ENCODE measurements at places on chromosomes 3 and 15.

- no peak for DNase-seq
Measured at GRCh38 chr15:67823314-67824196, 1.8 kb upstream of the SKOR1 start.

DNA sequence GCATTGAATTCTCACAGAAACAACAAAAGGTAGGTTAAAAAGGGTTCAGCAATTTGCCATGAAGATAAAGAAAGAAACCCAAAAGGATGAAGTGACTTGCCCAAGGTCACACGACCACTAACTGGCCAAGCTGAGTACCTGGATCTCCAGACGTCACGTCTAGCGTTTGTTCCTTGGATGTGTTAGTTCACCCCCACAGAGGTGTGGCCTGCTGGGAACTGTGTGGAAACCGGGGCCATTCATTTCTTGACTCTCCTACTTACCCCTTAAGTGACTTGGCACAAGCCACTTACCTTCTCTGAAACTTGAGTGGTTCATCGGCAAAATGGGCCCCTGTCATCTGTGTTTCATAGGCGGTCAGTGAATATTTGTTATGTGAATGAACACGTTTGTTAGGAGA is 244.3 kb upstream of the SLCO3A1 start:
- no peak for DNase-seq

DNA sequence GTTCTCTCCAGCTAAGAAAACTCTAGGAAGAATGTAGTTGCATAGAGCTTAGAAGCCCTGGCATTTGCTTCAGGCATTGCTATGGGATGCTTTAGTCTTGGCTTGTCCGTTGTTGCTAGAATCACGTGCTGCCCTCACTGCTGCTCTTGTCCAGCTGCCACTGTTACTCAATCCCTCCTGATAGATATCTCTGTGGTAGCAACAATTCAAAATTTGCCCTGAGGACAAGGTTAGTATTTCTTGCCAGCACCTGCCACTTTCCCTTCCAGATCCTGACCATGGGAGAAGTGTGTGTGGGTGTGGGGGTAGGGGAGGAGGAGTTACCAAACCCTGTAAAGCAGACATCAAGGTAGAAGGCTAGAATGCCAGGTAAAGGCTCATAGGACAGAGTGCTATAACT is 113.8 kb downstream of the PPM1L start:
- DNase-seq, result no peak

- DNase-seq, result no peak
Measured at GRCh38 chr3:40660554-40660953, 135.8 kb downstream of the ZNF621 start.

DNA sequence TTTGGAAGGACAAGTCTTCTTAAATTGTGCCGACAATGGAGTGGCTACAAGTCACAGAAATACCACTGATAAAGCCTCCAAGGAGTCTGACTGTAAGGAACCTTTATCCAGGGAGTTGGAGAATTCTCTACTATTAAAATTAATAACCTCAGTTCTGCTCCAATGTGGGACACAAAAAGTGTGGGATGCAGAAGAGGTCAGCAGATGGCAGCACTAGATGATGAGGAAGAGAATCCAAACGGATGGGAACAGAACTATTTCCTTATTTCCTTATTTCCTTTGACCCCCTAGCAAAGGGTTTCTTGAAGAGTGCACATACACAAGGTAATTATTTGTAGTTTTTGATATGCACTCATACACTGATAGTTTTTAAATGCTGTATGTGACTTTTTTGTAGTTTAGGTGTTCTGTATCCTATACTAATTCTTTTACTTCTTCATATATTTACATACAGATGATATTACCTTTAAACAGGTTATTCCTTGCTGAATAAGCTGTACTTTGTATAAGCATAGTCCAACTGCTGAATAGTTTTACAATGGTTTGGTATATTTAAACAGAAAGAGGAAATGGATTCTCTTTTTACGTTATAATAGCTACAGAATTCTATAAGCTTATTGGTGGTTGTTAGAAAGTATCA is 25.6 kb upstream of the NLGN1 start:
- DNase-seq, result no peak

DNA sequence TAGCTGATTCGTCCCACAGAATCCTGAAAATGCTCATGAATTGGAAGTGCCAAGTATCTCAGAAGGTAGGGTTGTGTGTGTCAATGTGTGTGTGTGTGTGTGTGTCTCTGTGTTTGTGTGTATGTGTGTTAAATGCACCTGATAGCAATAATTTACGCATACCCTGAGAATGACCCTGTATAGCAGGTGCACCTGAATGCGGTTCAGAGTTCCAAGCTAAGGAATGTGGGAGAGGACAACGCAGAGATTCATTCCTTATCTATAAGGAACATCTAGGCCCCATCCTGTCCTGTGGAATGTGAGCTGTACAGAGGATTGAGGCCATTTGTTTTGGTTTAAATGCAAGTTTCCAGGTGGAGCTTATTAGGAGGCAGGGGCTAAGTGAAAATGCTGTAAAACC is 49.1 kb upstream of the NEDD4 start:
- no peak for DNase-seq

- no peak for DNase-seq
Measured at GRCh38 chr15:58985443-58985842, 2.0 kb upstream of the RNF111 start.

DNA sequence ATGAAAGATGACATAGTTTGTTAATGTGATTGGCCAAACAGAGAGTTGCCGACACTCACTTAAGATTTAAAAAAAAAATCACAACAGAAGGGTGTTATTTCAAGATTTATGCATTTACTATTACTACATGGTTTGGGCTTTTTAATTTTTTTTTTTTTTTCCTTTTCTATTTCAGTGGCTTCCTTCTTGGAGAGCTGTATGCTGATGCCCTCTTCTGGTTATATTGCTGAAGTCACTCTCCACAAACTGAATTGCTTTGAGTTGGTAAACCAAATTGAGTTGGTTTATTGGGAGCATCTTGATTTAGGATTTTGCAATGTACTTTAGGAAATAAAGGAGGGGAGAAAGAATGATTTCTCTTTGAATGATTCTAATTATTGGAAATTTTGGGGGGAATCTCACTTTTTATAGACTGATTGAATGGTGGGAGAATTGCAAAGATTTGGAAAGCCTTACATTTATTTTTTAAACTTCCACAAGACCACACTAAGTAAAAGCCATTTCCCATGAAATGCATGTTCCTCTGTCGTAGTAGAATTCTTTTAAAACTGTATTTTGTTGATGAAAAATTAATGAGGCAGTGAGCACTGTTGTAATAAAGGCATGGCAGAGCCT is 186.6 kb upstream of the FEZF2 start:
- no peak for DNase-seq

GRCh38 chr3:139117883-139118760 is 73.4 kb upstream of the PRR23C start:
- no peak for DNase-seq

DNA sequence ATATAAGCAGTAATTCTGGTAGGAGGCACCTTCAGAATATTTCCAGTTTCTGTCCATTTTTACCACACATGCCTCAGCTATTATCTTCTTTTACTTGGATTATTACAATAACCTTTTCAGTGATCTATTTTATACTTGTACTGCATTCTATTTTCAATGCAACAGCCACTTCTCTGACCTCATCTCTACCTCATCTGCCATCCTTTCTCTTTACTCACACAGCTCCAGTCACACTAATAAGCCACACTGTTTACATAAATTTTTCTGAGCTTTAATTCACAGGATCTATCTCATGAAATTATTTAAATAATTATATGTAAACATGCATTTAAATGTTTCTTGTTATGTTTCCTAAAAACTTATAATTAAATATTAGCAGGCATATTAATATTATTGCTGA is 47.3 kb upstream of the BCHE start:
- no peak for DNase-seq

GRCh38 chr3:12471241-12471640 is 13.0 kb upstream of the TSEN2 start:
- no peak for DNase-seq

GRCh38 chr15:80654299-80654698 is 40.8 kb upstream of the ABHD17C start:
- DNase-seq, result no peak

GRCh38 chr15:37783290-37783689 is 151.2 kb upstream of the TMCO5A start:
- no peak for DNase-seq

DNA sequence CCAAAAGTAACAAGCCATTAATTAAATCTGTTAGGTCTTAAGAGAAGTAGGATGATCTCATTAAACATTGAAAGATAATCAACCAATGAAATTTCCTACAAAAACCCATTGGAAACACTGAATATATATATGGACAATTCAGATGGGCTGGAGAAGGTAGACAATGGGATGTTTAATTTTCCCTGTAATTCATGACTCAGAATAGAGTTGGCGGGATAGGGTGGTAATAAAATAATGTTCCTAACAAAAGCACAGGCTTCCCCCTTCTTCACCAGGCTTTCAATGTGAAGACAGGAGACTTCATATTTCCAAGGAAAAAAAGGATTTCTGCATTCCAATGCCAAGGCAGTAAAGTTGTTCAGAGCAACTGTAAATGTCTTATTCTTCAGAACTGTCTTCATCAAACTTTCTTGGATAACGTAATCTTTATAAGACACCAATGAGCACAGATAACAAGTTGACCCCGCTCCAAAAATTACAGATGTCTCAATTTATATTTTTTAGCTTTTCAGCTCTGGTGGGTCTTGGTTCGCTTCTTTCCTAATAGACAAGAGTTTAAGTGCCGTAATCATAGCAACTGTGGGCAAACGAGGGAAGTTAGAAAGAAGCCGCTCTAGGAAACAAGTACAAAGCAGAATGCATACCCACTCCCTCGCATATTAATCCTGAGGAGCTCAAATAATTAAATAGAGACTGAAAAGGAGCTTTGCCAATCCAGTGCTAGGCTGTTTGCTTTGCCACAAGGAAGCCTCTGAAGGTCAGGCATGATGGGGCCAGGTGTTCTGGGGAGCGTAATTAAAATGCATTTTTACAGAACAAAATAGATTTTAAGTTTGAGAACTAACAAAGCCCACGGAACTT is 377.0 kb downstream of the FOXP1 start:
- DNase-seq, result no peak
